ENCODE measurements at places on chromosomes 12 and 14. TPM values are rescaled to one million over a fixed set of nuclear protein-coding genes. Genes with fewer than 3 reads are reported as not detected.

DNA sequence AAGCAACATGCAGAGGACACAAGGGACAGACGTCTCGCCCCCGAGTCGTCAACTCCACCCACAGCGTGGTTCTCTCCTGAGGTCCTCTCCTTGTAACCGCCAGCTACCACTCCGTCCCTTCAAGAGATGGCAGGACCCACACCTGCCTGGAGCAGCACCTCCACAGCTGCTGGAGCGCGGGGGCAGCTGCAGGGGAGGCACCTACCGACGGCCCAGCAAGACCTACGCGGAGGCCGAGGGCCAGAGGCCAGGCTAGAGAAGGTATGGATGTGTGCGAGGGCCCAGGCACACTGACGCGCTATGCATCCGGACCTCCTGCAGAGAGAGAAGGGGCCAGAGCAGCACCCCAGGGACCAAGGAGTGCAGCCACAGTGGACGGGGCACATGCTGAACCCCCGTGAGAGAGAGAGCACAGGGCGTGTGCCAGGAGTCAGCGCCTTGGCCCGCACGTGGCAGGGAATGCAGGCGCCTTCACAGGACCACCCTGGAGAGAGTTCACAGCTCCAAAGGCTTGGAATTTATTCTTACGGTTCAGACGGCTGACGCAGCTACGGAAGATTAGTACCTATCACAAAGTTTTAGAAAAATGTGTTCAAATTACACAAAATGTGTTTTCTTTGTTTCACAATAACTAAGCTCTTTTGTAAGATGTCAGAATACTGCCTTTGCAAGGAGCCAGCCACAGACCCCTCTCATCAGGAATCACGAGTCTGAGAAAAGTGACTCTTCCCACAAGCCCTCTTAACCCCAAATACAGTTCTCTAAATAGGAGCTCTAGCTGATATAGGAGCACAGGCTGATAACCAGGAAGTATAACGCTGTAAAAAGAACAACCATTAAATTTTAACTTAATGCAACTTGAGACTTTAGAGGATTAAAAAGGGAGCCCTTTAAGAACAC, 36.8 kb downstream of the CDC42BPB start:
- H3K4me3 ChIP-seq, result no peak overlapping the region
- H3K36me3 ChIP-seq, result peaks cover 3% of the 10 kb centered on the region
- peak overlapping the region; percentile 31 for H3K27ac ChIP-seq

- no peaks in the 10 kb centered on the region for H3K36me3 ChIP-seq
- peak overlapping the region; percentile 92 for H3K27ac ChIP-seq
- no peak for DNase-seq
- no peaks in the 10 kb centered on the region for H3K27me3 ChIP-seq
- H3K4me3 ChIP-seq, result peak overlapping the region; percentile 90
Observed at GRCh38 chr12:49366096-49366651, 1.1 kb upstream of the SPATS2 start.

GRCh38 chr12:98085046-98085755, 430.2 kb upstream of the TMPO start:
- no peak overlapping the region for H3K27ac ChIP-seq
- H3K36me3 ChIP-seq, result no peaks in the 10 kb centered on the region
- H3K4me3 ChIP-seq, result no peak overlapping the region
- DNase-seq, result no peak
- H3K27me3 ChIP-seq, result no peaks in the 10 kb centered on the region

DNA sequence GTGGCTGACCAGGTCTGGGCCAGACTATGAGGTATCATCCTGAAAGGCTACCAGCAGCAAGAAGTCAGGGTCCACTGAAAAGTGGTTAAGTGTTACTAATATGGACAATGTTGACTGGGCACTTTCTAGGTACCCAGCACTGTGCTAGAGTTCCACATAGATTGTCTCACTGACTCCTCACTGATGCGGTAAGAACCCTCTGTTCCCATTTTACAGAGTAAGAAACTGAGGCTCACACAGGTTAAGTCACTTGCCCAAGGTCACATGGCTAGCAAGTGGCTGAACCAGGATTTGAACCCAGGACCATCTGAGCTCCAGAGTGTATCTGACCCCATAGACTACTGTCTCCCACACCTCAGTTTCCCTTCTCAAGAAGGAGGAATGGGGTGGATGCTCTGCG, 4.6 kb upstream of the CCDC85C start:
- H3K27me3 ChIP-seq, result no peaks in the 10 kb centered on the region
- no peak for DNase-seq
- no peak overlapping the region for H3K27ac ChIP-seq
- no peak overlapping the region for H3K4me3 ChIP-seq
- H3K36me3 ChIP-seq, result no peaks in the 10 kb centered on the region

- DNase-seq, result no peak
- no peak overlapping the region for H3K27ac ChIP-seq
- no peaks in the 10 kb centered on the region for H3K36me3 ChIP-seq
Observed at GRCh38 chr14:62682208-62682607, 363.1 kb downstream of the KCNH5 start.

PACS2 gene
- total RNA-seq, result 115 TPM

- DNase-seq, result no peak
- peaks cover 13% of the 10 kb centered on the region for H3K27me3 ChIP-seq
- no peak overlapping the region for H3K27ac ChIP-seq
- no peak overlapping the region for H3K4me3 ChIP-seq
- no peaks in the 10 kb centered on the region for H3K36me3 ChIP-seq
Observed at GRCh38 chr12:30251546-30251945, 444.1 kb downstream of the IPO8 start.

DNA sequence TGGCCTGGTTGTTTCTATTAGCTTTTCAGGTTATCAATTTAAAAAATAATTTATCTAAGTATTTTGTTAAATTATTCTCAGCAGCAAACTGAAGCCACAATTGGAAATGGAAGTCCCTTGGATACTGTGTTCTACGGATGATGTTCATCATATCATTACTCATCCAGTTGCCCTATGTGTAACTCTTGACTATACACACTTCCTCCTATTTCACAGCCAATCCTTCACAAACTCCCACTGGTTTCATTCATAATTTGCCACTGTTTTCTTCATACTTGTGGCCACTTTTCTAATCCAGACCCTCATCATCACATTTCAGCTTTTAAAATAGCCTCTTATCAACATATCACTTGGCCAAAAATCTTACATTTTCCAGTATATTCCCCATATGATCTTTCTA, 84.0 kb downstream of the CATSPERB start:
- peaks cover 10% of the 10 kb centered on the region for H3K27me3 ChIP-seq
- H3K4me1 ChIP-seq, result peaks cover 4% of the 10 kb centered on the region
- H3K4me3 ChIP-seq, result no peak overlapping the region

- no peak for DNase-seq
- H3K4me3 ChIP-seq, result peak overlapping the region; percentile 32
- H3K4me1 ChIP-seq, result peaks cover 88% of the 10 kb centered on the region
- no peaks in the 10 kb centered on the region for H3K27me3 ChIP-seq
- peaks cover 37% of the 10 kb centered on the region for H3K36me3 ChIP-seq
- H3K27ac ChIP-seq, result peak overlapping the region; percentile 93
Observed at GRCh38 chr12:108823804-108824203, 33.6 kb downstream of the SSH1 start.

DNA sequence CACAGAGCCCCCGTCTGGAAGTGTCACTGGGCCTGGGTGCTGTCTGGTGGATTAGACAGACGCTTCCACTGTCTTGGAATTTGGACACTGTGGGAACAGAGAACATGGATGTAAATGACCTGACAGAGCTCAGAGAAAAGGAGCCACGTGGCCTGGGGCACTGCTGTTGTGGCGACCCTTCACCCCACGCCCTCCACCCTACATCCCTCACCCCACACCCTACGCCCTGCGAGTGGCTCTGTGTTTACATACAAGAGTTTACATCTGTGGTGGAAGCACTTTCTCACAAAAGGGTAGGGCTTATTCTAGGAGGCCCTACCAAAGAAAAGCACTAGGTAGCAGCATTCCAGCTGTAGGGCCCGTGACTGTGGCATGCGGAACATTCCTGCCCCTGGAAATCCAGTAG, 47.7 kb downstream of the B4GALNT3 start:
- H3K27ac ChIP-seq, result no peak overlapping the region
- H3K27me3 ChIP-seq, result peaks cover 26% of the 10 kb centered on the region
- DNase-seq, result no peak

DNA sequence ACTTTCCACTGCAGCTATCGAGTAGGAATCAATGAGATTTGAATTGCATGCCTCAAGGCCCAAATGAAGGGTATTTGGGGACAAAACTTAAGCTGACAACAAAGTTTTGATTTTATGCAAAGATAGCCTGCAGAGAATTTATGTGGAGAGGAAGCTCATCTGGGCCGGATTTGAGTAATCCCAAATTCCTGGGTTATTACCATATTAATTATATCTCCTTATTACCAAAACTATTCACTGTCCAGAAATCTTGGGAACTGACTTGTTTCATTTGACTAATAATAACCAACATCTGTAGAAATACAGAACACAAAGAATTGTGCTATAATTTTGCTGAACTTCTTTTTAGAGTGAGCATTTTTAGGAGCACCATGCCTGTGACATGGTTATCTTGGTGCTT, 70.4 kb downstream of the KITLG start:
- H3K27ac ChIP-seq, result no peak overlapping the region
- H3K27me3 ChIP-seq, result no peaks in the 10 kb centered on the region
- H3K4me3 ChIP-seq, result no peak overlapping the region

DNA sequence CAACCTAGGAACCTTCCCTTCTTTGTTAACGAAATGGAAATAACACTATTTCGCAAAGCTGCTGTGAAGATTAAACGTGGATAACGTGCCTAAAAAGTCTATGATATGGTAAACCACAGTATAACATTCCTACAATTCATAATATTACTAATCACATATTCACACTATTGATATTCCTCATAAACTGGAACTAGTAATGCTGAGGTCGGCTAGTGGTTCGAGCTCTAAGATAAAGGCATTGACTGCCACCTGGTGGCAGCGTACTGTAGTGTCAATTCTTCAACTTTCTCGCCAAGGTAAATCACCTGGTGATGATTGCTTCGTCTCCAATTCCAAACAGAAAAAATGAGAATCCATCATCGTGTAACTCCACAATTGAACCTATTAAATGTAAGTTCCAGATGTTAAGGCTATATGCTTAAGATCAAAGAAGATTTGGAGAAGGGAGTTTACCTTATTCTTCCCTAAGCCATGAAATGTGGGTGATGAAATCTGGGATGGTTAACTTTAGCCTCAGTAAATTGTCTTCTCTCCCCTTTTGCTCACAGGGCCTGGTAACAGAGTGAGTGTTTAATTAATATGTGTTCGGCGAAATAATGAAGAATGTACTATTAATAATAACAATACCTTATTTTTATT, 197.5 kb upstream of the TMEM132C start:
- no peaks in the 10 kb centered on the region for H3K36me3 ChIP-seq
- H3K4me1 ChIP-seq, result no peaks in the 10 kb centered on the region
- H3K4me3 ChIP-seq, result no peak overlapping the region

GRCh38 chr12:117404203-117404853, 42.9 kb upstream of the NOS1 start:
- H3K4me3 ChIP-seq, result no peak overlapping the region
- H3K27ac ChIP-seq, result no peak overlapping the region
- H3K4me1 ChIP-seq, result no peaks in the 10 kb centered on the region
- DNase-seq, result no peak

- H3K4me3 ChIP-seq, result no peak overlapping the region
- peaks cover 6% of the 10 kb centered on the region for H3K27me3 ChIP-seq
- no peaks in the 10 kb centered on the region for H3K36me3 ChIP-seq
- H3K4me1 ChIP-seq, result no peaks in the 10 kb centered on the region
- no peak overlapping the region for H3K27ac ChIP-seq
- DNase-seq, result no peak
Observed at GRCh38 chr12:113697104-113697503, 225.4 kb upstream of the LHX5 start.

RAB15 gene
- total RNA-seq, result 27.5 TPM

SIX1 gene
- total RNA-seq, result 339 TPM

NDRG2 gene
- 8.0 TPM for total RNA-seq

SYNDIG1L gene
- total RNA-seq, result 0.26 TPM

GRCh38 chr12:111768159-111768895, 1.6 kb downstream of the ALDH2 start:
- H3K4me1 ChIP-seq, result peaks cover 20% of the 10 kb centered on the region
- no peaks in the 10 kb centered on the region for H3K36me3 ChIP-seq
- no peak overlapping the region for H3K27ac ChIP-seq
- DNase-seq, result no peak
- peaks cover 3% of the 10 kb centered on the region for H3K27me3 ChIP-seq

DNA sequence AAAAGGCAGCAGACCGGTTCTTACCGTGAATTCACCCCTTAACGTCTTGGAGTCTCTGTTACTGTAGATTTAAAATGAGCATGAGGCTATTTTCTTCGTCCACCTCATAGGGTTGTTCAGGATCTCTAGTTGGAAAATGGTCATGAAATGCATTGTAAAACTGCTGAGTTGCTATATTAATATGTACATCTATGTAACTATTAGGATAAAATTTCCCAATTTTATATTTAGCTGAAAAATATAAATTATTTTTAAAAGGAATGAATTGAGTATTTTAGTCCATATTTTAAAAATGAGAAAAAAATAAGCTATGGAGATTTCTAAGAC, 272.7 kb downstream of the ALG10B start:
- H3K27me3 ChIP-seq, result no peaks in the 10 kb centered on the region
- H3K4me1 ChIP-seq, result no peaks in the 10 kb centered on the region
- no peak overlapping the region for H3K27ac ChIP-seq

DNA sequence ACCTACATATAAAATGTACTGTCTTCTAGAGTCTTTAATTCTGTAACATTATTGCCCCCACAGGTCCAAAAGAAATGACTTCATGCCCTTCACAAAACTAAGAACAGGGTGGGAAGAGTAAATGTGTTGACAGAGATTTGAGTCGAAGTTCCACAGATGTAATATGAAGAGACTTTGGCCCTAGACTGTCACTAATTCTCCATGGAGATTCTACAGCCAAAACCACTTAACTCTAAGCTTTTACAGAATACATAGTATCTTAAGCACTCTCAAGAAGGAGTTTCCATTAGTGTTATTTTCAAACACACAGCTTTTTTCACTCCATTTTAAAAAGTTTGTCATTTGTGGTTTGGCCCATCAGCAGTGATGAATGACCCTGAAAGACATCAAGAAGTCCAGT, 56.3 kb downstream of the ABCC9 start:
- H3K36me3 ChIP-seq, result no peaks in the 10 kb centered on the region
- no peaks in the 10 kb centered on the region for H3K4me1 ChIP-seq
- H3K27ac ChIP-seq, result no peak overlapping the region
- H3K27me3 ChIP-seq, result peaks cover 18% of the 10 kb centered on the region
- no peak for DNase-seq

MYO1A gene
- not detected for total RNA-seq

GRCh38 chr12:2136901-2137300, 84.1 kb downstream of the CACNA1C start:
- peaks cover 16% of the 10 kb centered on the region for H3K4me1 ChIP-seq
- H3K4me3 ChIP-seq, result no peak overlapping the region
- no peak for DNase-seq
- H3K27me3 ChIP-seq, result no peaks in the 10 kb centered on the region
- peak overlapping the region; percentile 4 for H3K27ac ChIP-seq
- H3K36me3 ChIP-seq, result peaks cover 14% of the 10 kb centered on the region

DNA sequence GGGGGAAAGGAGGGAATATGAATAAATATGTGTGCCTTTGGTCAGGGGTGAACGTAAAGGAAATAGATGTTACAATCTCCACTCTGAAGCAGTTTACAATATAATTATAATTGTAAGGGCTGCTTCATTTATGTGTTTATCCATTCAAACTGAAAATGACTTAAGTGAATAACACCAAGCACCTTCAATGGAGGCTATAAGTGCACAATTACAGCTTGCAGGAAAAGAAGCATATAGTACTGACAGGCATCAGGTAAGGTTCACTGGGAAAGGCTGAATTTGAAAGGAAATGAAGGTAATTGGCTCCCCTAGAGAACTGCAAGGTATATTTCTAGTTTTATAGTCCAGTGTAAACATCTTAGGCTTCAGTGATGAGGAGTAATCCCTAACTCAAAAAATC, 192.7 kb downstream of the STXBP6 start:
- no peak overlapping the region for H3K4me3 ChIP-seq
- H3K27me3 ChIP-seq, result no peaks in the 10 kb centered on the region
- H3K4me1 ChIP-seq, result peaks cover 29% of the 10 kb centered on the region
- DNase-seq, result no peak

PLCZ1 gene
- not detected for total RNA-seq

ARL1 gene
- total RNA-seq, result 112 TPM

SVOP gene
- total RNA-seq, result not detected
